ENCODE measurements at places on chromosomes 12 and 14.

DNA sequence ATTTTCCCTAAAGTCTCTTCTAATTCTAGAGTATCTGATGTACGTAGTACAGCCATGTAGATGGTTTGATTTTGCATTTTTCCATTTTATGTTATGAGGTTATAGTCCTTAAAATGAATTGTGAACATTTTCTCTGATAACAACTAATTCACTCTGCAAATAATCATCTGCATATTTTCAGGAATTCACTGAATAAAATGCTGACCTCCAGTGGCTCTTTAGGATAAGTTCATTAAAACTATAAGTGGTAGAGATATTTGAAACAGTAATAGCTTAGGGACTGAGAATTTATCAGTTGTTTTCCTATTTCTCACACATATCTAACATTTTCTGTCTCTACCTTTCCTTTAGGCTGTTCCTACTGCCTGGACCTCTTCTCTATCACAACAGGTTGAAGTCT lies 4.4 kb downstream of the MSRB3 start:
- no peak for DNase-seq

DNA sequence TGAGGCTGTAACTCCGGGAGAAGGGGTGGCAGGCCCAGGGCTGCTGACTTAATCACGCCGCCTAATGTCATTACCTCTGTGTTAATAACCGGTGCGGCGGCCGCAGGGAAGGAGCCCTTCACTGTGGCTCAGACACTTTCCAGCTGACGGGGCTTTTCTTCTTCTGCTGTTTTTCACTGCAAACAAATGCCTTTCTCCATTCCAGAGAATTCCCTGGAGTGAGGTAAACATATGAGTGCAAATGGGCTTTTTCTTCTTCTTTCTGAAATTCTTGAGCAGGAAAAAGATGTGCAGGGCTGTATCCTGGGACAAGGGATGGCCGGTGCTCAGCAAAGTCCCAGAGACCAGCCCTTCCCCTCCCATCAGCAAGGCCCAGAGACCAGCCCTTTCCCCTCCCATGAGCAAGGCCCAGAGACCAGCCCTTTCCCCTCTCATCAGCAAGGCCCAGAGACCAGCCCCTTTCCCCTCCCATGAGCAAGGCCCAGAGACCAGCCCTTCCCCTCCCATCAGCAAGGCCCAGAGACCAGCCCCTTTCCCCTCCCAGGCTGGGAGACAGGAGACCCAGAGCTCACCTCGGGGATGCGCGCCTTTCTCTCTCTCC lies 33.4 kb upstream of the FAM181A start:
- DNase-seq: no peak

DNA sequence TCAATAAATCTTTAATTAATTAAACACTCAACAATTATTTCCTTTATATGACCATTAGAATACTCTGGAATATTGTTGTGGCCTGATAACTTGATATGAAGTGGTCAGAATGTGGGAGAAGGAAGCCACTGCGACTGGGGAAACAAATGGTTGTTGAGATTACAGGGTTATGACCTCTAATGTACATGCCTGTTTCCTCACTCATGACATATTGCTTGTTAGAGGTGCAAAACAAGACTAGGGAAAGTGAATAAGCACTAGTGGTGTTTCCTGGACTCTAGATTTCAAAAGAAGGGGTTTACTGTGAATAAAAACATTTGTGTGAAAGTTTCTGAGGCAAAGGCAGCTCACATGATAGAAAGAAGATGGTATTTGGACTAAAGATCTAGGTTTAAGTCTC lies 53.3 kb downstream of the STAB2 start:
- DNase-seq: no peak

DNA sequence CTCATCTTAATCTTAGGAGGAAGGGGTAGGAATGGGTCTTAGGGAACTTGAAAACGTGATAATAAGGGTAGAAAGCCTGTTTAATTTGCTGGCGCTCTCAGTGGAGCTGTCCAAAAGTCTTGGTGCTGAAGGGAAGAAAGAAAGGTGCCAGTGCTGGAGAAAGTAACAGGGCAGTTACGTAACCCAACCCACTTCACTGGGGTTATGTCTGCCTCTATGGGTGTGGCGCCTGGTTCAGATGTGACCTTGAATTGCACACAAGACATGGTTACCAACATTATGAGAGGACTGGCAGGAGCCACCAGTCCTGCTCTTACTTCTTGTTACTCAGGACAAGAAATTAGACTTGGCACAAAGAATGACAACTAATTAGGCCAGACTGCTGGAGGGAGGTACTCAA lies 18.6 kb upstream of the GPATCH2L start:
- DNase-seq: no peak

DNA sequence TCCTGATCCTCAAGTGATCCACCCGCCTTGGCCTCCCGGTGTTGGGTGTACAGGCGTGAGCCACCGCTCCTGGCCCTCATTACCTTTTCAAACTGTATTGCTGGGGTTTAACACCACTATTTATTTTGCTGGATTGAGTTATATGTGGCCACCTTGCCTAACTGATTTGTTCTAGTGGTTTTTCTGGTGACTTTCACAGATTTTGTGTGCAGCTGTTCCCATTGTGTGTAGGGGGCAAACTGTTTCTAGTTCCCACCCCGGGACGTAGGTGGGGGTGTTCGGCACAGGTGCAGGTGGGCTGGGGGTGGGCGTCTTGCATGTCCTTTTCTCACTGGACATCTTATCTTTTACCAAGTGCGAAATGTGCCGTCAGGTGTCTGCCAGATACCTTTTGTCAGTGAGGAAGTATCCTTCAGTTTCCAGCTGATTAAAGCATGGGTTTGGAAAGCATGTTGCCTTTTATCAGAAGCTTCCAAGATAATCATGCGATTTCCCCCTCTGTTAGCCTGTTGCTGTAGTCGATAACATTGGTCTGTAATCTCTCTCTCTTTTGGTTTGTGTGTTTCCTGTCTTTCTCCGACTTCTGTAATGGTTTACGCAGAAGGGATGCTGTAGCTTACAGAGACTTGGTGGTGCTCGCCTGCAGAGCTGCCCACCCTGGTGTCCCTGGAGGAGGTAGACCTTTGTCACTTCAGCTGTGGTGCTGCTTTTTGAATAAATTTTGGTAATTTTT lies 33.6 kb downstream of the AACS start:
- no peak for DNase-seq

DNA sequence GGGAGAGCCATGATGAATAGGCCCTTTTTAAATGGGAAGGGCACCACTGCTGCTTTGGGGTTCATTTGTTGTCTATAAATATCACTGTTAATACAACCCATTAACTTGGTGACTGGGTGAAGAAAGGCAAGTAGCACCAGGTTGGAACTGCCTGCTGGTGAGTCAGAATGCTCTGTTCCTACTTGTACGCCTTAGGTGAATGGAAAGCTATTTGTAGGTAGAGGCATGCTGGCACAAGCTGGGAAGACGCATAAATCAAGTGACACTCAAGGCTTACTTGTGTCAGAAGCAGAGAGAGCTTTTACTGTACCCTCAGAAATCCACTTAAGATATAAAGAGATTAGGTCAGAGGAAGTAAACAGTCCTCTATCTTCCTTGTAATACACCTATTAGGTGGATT lies 142.5 kb downstream of the TMX1 start:
- no peak for DNase-seq

GRCh38 chr12:20434996-20435395 lies 66.7 kb downstream of the PDE3A start:
- no peak for DNase-seq

- DNase-seq: no peak
Observed at GRCh38 chr14:74462993-74463392, 30.1 kb downstream of the NPC2 start.

DNA sequence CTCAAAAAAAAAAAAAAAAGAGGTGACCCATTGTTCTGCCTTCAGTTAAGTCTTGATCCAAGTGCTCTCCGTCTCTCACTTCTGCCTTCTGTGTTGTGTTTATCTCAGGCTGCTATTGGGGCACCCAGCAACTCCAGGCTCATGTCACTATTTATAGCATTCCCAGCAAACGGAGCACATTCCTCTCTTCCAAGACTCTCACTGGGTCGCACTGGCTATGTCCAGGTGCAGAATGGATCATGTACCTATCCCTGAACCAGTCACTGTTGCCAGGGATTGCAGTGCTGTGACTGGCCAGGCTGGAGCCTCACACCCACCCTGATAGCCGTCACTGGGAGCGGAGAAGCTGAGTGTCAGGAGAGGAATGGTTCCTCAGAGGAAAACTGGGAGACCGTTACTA lies 31.2 kb downstream of the RHOF start:
- DNase-seq: no peak

- no peak for DNase-seq
Observed at GRCh38 chr14:57962325-57963035, 96.6 kb upstream of the SLC35F4 start.

DNA sequence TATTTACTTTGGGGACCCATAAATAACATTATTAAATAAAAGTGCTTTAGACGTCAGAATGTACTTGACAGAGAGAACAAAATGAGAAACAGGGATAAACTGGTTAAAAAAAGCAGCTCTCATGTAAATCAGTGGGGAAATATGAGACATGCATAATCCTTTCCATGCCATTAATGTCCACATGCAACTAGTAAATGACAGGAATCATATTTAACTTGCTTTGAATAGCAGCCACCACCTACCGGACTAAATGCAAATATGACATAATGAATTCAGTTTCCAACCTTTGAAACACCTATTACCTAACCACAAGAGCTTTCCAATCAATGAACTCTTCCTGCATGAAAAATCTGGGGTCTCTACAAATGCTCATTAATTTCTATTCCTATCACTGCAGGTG lies 19.6 kb downstream of the FGD6 start:
- no peak for DNase-seq

DNA sequence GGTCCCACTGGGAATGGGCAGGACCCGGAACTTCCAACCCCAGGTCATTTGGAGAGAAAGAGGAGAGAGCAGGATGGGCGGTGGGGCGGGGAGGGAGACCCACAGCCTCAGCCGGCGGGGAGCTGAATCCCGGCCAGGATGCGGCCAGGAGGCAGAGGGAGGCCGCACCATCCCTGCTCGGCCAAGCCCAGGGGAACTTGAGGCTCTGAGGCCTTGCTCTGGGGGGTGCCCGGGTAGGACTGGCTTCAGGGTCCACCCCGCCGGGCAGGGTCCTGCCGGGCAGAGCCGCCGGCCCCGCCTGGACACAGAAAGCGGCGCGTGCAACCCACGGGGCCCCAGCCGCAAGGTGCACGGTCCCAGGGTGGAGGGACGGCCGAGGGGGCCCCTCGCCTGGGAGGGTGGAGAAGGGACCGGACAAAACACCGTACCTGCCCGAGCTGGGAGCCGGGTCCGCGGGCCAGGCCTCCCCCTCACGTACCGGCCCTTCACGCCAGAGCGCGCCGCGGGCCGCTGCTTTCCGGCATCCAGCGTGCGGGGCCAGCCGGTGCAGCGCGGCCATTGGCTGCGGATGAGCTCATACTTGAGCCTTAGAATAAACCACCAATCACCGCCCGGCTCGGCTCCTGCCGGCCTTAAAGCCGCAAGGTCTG lies at the start of gene RPS6KL1:
Gene RPS6KL1 (minus strand): TSS at position 509 of the 650 bp plus-strand sequence. CDS start 1,719 bp downstream, outside the sequence.
- DNase-seq: peak; percentile 78

GRCh38 chr12:122903693-122904034 lies 7.7 kb upstream of the VPS37B start:
- DNase-seq: no peak

Measured in inflammatory macrophage treated with lipopolysaccharide for 4 hours (primary cell).